Fibroblast of skin of right quadriceps (primary cell): ENCODE measurements at places on chromosomes 3 and 15.

- DNase-seq: peak; percentile 77
Observed at GRCh38 chr3:176078906-176079305, 1118.4 kb downstream of the TBL1XR1 start.

GRCh38 chr15:69143756-69144436 is 16.5 kb upstream of the GLCE start:
- no peak for DNase-seq

DNA sequence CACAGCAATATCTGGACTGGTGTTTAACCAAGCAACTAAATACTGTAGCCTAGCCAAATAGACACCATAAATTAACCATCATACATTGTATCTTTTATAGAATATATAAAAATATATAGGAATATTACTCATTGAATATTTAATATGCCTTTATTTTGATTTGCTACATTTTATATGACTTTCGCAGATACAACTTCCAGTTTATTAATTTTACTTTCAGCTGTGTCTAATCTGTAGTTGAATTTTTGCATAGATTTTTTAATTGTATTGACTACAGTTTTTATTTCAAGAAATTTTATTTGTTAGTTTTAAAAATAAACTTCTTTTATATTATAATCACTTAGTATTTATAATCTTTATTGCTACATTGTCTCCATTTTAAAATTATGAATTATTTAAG is 299.7 kb downstream of the LSAMP start:
- no peak for DNase-seq

GRCh38 chr15:60763688-60764087 is 284.7 kb upstream of the ICE2 start:
- no peak for DNase-seq

- DNase-seq: peak; percentile 17
Observed at GRCh38 chr3:38634111-38634510, 15.4 kb downstream of the SCN5A start.

DNA sequence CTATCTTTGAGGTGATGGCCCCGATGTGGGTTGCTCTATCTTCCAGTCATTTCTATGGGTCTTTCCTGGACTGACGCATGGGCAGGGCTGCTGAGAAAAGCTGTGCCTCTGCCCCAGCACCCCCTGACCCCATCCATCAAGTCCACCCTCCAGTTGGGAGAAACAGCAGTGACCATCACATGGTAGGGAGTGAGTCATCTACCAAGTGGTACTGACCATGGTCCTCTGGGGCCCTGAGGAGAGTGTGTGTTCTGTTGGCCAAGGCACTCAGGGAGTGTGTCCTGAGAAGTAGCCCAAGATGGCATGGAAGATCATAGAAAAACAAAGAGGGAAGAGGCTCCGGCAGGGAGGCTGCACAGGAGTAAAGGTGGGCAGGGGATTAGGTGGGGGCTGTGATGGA is 1.6 kb upstream of the DNAH1 start:
- DNase-seq: no peak

- peak; percentile 79 for DNase-seq
Observed at GRCh38 chr15:77546050-77546501, 86.6 kb downstream of the LINGO1 start.

- DNase-seq: no peak
Observed at GRCh38 chr3:19392150-19392549, 243.8 kb downstream of the KCNH8 start.

GRCh38 chr3:16583551-16583950 is 21.7 kb downstream of the DAZL start:
- DNase-seq: no peak

DNA sequence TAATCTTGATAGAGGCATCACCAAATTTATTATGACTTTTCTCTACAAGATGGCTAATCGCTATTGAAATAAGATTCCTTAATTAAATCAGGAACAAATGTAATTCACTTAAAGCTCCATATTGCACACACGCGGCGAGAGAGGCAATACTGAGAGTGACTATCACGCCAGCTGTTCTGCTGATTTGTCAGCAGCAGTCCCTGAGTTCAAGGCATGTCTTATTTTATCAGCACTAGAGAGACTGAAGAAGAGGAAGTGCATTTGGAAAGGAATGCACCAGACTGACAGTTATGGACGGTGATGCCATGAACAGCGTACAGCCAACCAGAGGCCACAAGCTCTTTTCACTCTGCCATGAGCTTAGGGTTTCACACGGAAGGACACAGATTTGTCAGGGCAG is 83.6 kb upstream of the SLCO3A1 start:
- DNase-seq: no peak

- no peak for DNase-seq
Observed at GRCh38 chr3:10949197-10949596, 43.4 kb upstream of the SLC6A1 start.

GRCh38 chr3:180926526-180926925 is 14.1 kb downstream of the FXR1 start:
- no peak for DNase-seq

GRCh38 chr3:40996382-40996781 is 202.9 kb upstream of the CTNNB1 start:
- no peak for DNase-seq

DNA sequence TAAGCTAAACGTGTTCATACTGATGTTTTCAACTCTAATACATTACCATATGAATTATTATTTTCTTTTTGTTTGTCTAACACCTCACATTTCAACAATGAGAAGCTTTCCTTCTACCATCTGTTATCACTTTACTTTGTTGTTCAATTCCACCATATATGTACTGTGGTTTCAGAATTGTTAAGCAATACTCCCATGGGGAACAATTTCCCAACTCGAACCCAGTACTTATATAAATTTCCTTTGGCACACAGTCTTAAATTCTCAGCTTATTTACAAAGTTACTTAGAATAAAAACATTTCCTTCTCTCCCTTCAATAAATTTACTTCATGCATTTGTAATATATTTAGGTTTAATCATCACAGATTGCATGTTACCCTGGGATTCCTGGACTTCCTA is 1764.4 kb downstream of the OTOL1 start:
- no peak for DNase-seq

DNA sequence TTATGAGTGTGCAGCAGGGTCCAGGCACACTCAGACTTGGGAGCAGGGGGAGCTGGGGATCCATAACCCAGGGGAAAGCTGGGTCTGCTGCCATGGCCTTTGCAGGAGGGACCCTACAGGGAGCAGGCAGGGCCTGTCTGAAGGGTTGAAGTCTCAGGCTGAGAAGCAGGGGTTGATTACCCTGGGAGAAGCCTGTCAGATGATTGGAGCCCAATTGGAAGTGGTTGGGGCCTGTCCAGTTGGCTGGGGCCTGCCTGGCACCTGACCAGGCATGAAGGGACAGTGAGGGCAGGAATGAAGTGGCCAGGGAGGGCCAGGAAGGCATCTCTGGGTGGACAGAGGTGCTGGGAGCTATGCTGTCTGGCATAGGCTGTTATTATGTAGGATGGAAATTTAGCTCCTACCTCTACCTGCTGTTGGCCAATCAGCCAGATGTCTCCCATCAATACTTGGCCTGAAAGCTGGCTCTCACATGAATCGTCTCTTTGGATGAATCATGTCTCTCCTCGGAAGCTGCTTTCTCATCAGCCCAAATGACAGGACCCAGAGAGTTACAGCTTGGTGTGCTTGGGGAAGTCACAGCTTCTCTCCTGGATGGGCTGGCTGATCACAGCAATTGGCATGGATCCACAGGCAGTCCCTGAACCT is 27.4 kb upstream of the SLCO2A1 start:
- DNase-seq: peak; percentile 33

DNA sequence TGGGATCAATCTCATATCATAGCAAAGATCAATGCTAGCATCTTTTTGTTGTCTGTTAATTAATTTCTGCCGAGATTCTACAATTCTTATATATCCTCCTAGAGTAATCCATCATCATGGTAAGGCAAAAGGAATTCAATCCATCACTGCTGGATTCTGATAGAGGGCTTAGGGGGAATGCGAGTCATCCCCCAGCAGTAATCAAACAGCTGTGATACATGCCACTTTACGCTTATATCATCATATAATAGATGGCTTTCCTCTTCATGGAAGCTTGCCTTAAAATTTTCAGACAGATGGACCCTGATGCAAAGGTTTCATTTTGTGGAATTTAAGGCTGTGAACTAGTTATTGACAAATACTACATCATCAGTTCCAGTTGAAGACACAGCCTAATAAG is 645.9 kb downstream of the CADM2 start:
- DNase-seq: peak; percentile 1

GRCh38 chr3:134308350-134308891 is 57.8 kb upstream of the RYK start:
- DNase-seq: peak; percentile 93

- no peak for DNase-seq
Observed at GRCh38 chr15:53987480-53987879, 9.2 kb downstream of the UNC13C start.

GRCh38 chr15:39304931-39305728 is 275.7 kb upstream of the THBS1 start:
- DNase-seq: no peak

DNA sequence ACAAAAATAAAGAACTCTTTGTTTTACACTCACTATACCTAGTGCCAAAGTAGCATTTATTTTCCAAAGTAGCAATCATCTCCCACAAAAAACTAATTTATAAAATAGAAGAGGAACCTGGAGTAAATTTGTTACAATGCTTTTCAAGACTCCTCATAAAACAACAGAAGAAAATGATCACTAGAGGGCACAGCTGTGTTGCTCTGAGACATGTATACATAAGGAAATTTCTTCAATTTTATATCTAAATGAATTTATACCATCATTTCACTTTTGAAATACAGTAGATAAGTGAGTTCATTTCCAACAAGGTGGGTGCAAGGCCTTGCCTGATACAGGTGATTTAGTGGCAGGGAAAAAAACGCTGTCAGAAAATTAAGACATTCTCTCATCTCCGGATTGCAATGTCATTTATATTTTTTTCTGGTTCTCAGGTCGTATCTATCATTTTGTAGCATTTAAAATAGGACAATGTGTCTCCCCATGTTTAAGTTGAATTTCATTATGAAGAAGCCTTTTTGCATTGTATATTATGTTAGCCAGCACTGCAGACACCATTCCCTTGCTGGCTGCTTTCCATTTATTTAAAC is 25.3 kb upstream of the ARHGEF26 start:
- peak; percentile 13 for DNase-seq

DNA sequence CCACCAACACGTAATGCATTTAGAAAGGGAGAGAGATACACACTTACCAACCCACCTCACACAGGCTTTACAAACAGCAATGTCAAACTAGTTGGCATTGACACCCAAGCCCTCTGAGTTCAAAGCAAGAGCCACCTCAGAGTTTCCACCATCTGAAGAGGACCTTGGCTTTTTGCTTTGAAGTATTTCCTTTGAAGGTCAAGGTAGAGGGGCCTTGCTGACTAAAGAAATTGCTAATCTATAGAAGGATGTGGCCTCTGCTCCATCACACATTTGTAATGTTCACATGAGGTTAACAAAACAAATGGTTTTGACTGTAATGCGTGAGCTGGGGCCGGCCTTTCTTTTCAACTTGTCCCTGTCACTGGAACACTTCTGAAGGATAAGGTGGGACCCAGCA is 117.7 kb downstream of the POLR2M start:
- DNase-seq: no peak

DNA sequence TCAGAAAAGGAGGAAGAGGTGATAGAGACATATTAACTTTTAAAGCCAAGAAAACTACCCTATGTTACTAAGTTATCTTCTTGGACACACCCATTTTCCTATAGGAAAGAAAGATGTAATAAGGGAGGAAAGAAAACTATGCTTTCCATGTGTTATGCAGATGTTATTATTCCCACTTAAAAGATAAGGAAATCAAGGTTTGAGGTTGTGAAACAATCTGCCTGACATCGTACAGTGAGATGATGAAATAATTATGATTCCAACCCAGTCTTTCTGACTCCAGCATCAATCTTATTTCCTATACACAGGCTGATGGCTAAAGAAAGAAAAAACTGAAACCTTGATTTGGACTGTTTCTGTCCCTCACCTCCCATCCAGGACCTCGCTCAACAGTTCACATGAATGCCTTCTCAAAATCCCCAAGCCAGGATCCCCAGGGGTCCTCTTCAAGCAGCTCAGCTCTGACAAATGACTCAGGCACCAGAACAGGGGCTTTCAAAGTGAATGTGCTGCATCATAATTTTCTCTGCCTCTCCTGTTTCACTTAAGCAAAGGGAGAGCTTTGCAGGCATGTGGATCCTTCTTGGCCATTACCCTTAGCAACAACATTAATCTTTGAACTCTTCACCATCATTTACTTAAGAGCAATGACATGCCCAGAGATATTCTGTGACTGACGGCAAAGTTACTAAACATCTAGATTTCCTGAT is 12.4 kb upstream of the EID1 start:
- DNase-seq: peak; percentile 85

DNA sequence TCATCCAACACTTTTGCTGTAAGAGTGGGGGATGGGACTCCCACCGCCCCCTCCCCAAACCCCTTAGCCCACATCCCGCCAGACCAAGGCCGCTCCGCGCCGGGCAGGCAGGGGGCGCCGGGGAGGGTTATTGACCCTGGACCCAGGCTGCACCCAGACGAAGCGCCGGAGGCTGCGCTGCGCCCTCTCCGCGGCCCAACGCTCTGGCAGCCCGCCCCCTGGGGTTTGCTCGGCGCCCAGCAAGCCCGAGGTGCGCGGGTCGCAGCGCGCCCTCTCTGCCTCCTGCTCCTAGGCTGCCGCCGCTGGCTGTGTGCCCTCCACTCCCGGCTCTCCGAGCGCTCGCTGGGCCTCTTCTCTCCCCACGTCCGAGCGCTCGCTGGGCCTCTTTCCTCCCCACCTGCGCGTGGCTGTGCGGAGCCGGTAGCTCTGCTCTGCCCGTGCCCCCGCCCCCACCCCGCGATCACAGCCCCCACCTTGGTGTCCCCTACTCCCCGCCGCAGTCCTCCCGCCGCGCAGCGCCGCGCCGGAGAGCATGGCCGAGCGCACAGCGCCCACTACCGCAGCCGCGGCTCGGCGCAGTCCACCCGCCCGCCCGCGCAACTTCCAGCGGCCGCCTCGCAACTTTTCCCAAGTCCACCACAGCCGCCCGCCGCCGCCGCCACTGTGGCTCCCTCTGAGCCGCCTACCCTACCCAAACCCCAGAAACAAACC is 1.2 kb downstream of the MECOM start:
- peak; percentile 43 for DNase-seq

GRCh38 chr3:123876858-123877257 is 7.3 kb downstream of the MYLK start:
- no peak for DNase-seq

- DNase-seq: no peak
Observed at GRCh38 chr3:184395320-184395660, 15.4 kb downstream of the CHRD start.

DNA sequence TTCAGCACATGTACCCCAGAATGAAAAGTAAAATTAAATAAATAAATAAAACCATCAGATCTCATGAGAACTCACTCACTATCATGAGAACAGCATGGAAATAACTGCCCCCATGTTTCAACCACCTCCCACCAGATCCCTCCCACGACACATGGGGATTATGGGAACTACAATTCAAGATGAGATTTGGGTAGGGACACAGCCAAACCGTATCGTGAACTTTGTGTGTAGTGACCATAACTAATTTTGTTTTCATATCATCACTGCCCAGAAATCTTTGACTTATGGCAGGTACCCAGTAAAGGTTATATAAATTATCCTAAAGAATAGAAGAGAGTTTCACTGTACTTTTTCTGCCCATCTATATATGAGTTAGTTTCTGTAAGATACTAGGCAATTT is 766.5 kb downstream of the ROBO1 start:
- DNase-seq: no peak
